NCI-H1930 (cell line): ENCODE measurements at places on chromosomes 7 and 10.

DNA sequence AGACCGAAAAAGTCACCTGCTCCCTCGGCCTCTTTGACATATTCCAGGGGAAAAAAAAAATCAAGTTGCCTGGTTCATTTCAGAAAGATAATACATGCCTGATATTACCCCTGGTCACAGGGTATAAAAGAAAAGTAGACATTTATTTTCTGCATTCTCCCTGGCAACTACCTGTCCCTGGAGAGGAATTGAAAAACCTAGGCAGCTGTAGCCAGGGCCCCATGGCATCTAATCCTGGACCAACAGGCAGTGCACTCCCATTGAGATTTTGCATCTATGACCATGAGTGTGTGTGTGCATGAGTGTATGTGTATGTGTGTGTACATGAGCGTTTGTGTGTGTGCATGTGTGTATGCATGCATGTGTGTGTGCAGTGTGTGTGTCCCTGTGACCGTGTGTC, 338.2 kb upstream of the PFKP start:
- no peak for DNase-seq

DNA sequence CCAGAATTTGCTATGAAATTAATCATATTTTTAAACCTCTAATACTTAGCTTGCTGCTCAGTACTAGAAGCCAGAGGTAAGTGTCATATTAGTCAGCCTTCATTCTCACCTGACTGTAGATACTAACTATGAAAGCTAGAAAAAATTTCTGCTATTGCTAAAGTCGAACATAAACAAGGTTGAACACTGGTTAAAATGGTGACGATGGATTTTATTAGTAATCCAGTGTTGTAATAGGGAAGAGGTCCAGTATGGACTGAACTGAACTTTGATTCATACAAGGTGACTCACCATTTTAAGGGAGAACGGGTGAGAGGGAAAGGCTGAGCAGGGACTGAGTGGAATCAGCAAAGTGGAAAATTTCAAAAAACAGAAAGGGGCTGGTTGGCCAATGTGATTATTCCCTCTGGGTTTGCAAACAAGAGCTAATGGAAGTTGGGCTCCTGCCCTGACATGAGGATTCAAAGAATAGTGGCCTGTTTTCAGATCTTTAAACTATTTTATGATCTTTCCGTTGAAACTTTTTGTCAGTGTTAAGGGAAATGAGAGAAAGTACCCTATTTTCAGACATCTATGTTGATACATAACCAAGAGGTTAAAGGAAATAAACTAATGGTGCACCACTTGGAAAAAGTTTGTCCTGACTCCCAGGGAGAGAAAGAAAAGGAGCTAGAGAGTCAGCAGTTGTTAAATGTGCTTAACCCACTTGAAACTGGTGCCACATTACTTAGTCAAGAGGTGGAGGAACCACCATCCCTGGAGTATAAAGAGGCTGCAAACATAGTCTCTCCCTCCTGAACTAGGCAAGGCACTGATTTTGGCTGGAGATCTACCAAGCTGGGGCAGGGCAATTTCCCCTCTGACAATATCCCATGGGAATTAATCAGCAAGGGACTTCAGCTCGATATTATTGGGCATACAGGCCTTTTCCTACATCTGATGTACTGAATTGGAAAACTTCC, 15.3 kb upstream of the AKR1C1 start:
- DNase-seq: no peak

- no peak for DNase-seq
Observed at GRCh38 chr7:141866974-141867373, 25.7 kb upstream of the PRSS37 start.

GRCh38 chr10:94286901-94287300, 75.8 kb downstream of the NOC3L start:
- DNase-seq: no peak

- DNase-seq: no peak
Observed at GRCh38 chr7:90760892-90761291, 164.8 kb downstream of the CDK14 start.

- DNase-seq: no peak
Observed at GRCh38 chr7:91945476-91945875, 4.8 kb downstream of the AKAP9 start.

DNA sequence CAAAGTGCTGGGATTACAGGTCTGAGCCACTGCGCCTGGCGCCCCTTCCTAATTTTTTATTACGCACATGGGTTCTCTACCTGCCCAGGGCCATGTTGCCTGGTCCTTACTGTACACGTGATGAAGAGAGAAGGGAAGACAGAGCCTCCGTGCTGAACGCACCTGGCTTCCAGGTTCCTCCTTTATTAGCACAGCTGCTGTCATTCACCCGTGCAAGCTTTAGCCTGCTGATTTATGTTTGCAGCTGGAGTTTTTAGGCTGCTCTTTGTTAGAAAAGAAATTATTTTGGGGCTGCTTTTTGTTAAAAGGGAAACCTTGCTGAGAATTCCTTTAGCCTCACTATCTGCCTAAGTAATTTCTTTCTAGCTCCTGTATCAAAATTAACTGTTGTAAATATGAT, 417.0 kb downstream of the CALN1 start:
- no peak for DNase-seq

DNA sequence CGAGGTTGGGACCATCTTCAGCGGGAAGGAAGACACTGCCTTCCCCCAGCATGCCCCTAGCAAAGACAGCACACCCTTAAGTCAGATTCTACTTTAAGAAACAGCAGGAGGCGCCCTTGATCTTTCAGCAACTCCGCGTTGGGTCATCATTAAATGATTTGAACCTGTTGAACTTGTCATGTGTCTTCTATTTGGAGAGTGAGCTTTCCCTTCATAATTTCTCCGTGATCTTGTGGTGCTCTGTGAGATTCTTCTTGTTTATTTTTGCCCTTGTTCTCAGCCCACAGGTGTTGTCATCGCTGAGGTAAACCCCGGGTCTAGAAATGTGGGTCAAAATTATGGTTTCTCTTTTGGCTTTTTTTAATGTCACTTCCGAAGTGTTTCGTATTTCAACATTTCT, 49.5 kb upstream of the PITRM1 start:
- DNase-seq: no peak

DNA sequence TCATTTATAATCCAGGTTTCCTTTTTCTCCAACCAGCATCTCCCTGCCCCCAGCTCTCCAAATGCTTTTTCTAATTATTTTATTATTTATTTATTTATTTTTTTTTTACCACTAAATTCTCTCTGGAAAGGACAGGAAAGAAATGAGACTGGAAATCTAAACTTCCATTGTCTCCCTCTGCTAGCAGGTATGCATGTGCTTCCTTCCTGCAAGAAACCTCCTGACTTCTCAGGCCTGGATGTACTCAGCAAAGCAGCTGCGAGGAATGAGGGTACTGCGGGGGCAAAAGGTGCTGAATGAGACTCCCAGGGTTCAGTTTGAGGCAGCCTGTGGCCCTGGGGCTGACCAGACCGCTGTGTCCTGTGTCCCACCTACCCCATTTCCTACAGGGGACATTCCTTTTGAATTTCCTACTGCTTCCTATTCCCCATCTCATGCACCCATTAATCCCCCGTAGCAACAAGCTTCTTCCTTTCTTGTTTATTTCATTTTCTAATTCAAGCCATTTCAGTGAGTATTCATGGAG, 324.6 kb upstream of the IGFBP3 start:
- DNase-seq: no peak

DNA sequence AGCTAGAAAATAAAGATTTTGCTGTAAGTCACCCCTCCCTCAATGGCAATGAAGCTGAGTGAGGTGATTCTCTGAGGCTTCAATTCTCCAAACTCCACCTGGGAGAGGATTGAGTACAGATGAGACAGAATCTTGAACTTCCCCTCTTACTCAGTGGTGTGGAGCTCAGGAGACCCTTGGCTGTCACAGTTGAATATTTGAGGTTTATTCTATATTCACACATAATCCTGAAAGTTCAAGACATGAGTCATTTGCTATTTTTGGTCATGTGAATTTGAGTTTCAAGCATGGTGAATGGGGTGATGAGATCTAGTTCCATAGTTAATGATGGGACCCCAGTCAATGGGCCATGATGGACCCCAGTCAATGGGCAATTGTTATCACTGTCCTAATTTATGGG, 13.9 kb upstream of the TECTB start:
- DNase-seq: no peak

- no peak for DNase-seq
Observed at GRCh38 chr7:47357361-47357760, 224.6 kb downstream of the TNS3 start.

DNA sequence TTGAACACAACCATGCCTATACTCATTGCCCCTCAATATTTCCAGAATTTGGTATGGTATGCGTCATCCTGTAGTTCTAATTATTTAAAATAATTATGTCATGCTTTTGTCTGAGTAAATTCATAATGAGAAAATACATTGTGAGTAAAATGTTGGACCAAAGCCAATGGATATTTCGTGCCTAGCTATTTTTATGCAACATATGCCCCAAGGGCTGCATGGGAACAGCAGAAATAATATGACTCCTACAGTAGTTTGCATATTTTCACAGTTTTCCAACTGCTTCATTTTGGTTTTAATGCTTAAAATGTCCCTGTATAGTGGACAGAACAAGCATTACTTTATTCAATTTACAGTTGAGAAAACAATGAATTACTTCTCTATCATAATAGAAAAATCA, 1115.6 kb upstream of the GHITM start:
- no peak for DNase-seq

- no peak for DNase-seq
Observed at GRCh38 chr10:90413196-90413595, 444.6 kb downstream of the HTR7 start.
